ENCODE measurements at places on chromosomes 5 and 9. TPM values are rescaled to one million over a fixed set of nuclear protein-coding genes. Genes with fewer than 3 reads are reported as not detected.

TTC23L gene
- not detected for total RNA-seq

C5 gene
- 0.17 TPM for total RNA-seq

GARIN3 gene
- not detected for total RNA-seq

FGF18 gene
- not detected for total RNA-seq

PGM5 gene
- total RNA-seq: 0.63 TPM

PCDHA7 gene
- total RNA-seq: not detected

LCN1 gene
- total RNA-seq: not detected

RABGAP1 gene
- 15.1 TPM for total RNA-seq

LRRC19 gene
- total RNA-seq: not detected

PCDHB14 gene
- 0.08 TPM for total RNA-seq

PKN3 gene
- 4.8 TPM for total RNA-seq

CDH10 gene
- total RNA-seq: 0.06 TPM

CMYA5 gene
- total RNA-seq: 0.17 TPM

SLC46A2 gene
- not detected for total RNA-seq

KCTD16 gene
- total RNA-seq: 0.03 TPM

F2R gene
- total RNA-seq: 13.2 TPM

SPATA31A3 gene
- total RNA-seq: not detected

SLC35A4 gene
- 24.9 TPM for total RNA-seq

FAM153A gene
- 1.4 TPM for total RNA-seq

C9orf50 gene
- total RNA-seq: not detected

CDKN2B-AS1 gene
- total RNA-seq: 2.7 TPM

IL5 gene
- total RNA-seq: not detected

ROPN1L gene
- total RNA-seq: not detected

C9orf72 gene
- total RNA-seq: 6.1 TPM

FOXD1 gene
- 192 TPM for total RNA-seq

PCDHGB3 gene
- total RNA-seq: 1.5 TPM

TMEM252 gene
- not detected for total RNA-seq

SPATA31A6 gene
- not detected for total RNA-seq

SNCB gene
- total RNA-seq: 2.4 TPM

UNC5A gene
- 0.05 TPM for total RNA-seq

SLC45A2 gene
- not detected for total RNA-seq

PFN3 gene
- total RNA-seq: not detected

BARHL1 gene
- not detected for total RNA-seq

Data from HT1080 (cell line).